ENCODE measurements at places on chromosomes 7 and 10.

GRCh38 chr7:90771281-90771680 lies 175.2 kb downstream of the CDK14 start:
- H3K4me3 ChIP-seq, result no peak overlapping the region
- peaks cover 2% of the 10 kb centered on the region for H3K36me3 ChIP-seq
- H3K27me3 ChIP-seq, result no peaks in the 10 kb centered on the region
- no peak for DNase-seq
- H3K27ac ChIP-seq, result no peak overlapping the region

DNA sequence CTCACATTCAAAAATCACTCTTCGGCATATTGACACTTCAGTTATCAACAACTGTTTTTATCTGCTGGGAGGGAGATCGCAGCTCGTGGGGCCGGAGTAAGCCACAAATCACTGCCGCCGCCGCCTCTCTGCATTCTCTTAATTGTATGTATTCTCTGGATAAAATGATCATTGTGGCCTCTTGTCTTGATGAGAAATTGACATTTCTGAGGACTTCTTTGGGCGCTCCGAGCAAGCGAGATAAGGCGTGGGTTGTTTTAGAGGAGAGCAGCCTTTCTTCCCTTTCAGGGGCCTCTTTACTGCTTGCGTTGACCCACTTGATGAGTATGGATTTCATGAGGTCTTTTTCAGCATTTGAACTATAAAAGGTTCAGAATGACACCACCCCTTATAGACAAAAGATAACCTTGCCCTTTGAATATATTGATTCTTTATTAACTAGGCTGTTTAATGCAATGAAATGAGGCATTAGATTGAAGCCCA lies 130.6 kb downstream of the EBF3 start:
- no peak overlapping the region for H3K27ac ChIP-seq
- H3K4me3 ChIP-seq, result no peak overlapping the region
- no peak for DNase-seq
- H3K4me1 ChIP-seq, result no peaks in the 10 kb centered on the region

- H3K27me3 ChIP-seq, result no peaks in the 10 kb centered on the region
- H3K27ac ChIP-seq, result no peak overlapping the region
- H3K4me3 ChIP-seq, result no peak overlapping the region
- no peaks in the 10 kb centered on the region for H3K4me1 ChIP-seq
- H3K36me3 ChIP-seq, result no peaks in the 10 kb centered on the region
These were observed 171.1 kb downstream of the TCF7L2 start for GRCh38 chr10:113121153-113121552.

- H3K4me3 ChIP-seq, result no peak overlapping the region
- DNase-seq, result no peak
- no peaks in the 10 kb centered on the region for H3K4me1 ChIP-seq
- no peaks in the 10 kb centered on the region for H3K36me3 ChIP-seq
These were observed 12.0 kb upstream of the TMEM213 start for GRCh38 chr7:138785587-138786437.

DNA sequence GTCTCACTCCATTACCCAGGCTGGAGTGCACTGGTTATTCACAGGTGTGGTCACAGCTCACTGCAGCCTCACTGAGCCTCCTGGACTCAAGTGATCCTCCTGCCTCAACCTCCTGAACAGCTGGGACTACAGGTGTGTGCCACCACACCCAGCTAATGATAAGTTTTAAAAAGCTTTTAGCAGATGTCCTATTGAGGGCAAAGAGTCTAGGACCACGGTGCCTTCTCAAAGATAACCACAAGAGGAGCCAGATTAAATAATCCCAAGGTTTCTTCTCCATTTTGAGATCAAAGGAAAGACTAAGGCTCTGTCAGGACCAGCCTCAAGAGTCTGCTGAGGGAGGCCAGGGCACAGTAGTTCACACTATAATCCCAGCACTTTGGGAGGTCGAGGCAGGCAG lies 4.7 kb downstream of the ATP5MF start:
- peaks cover 1% of the 10 kb centered on the region for H3K4me1 ChIP-seq
- H3K27me3 ChIP-seq, result no peaks in the 10 kb centered on the region
- no peak overlapping the region for H3K27ac ChIP-seq
- peaks cover 19% of the 10 kb centered on the region for H3K36me3 ChIP-seq
- DNase-seq, result no peak
- no peak overlapping the region for H3K4me3 ChIP-seq

GRCh38 chr7:150919160-150919559 lies 59.0 kb downstream of the KCNH2 start:
- H3K27ac ChIP-seq, result no peak overlapping the region
- H3K4me3 ChIP-seq, result no peak overlapping the region
- no peak for DNase-seq
- no peaks in the 10 kb centered on the region for H3K4me1 ChIP-seq
- H3K36me3 ChIP-seq, result no peaks in the 10 kb centered on the region

- no peak overlapping the region for H3K4me3 ChIP-seq
- H3K4me1 ChIP-seq, result no peaks in the 10 kb centered on the region
- H3K36me3 ChIP-seq, result no peaks in the 10 kb centered on the region
These were observed 734 bp downstream of the PCLO start for GRCh38 chr7:83161899-83162401.

- no peak overlapping the region for H3K4me3 ChIP-seq
- H3K4me1 ChIP-seq, result 0 out of 2 replicates have a peak, but pooled peaks cover 5% of the 10 kb centered on the region
These were observed 173.8 kb downstream of the PARD3 start for GRCh38 chr10:34641147-34641912.

DNA sequence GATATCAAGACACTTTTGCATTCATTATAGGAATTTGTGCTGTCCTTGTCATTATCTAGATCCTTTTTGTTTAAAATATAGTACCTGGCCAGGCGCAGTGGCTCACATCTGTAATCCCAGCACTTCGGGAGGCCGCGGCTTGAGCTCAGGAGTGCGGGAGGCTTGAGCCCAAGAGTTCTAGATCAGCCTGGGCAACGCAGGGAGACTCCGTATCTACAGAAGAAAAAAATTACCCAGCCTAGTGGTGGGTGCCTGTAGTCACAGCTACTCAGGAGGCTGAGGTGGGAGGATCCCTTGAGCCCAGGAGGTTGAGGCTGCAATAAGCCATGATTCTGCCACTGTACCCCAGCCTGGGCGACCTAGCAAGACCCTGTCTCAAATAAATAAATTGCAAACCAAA lies 621 bp upstream of the MORN4 start:
- H3K27me3 ChIP-seq, result no peaks in the 10 kb centered on the region
- H3K4me3 ChIP-seq, result peak overlapping the region; percentile 89
- H3K27ac ChIP-seq, result no peak overlapping the region

GRCh38 chr7:5344342-5344741 lies 61.6 kb downstream of the SLC29A4 start:
- no peak for DNase-seq
- no peaks in the 10 kb centered on the region for H3K27me3 ChIP-seq
- H3K36me3 ChIP-seq, result peaks cover 11% of the 10 kb centered on the region
- no peaks in the 10 kb centered on the region for H3K4me1 ChIP-seq

DNA sequence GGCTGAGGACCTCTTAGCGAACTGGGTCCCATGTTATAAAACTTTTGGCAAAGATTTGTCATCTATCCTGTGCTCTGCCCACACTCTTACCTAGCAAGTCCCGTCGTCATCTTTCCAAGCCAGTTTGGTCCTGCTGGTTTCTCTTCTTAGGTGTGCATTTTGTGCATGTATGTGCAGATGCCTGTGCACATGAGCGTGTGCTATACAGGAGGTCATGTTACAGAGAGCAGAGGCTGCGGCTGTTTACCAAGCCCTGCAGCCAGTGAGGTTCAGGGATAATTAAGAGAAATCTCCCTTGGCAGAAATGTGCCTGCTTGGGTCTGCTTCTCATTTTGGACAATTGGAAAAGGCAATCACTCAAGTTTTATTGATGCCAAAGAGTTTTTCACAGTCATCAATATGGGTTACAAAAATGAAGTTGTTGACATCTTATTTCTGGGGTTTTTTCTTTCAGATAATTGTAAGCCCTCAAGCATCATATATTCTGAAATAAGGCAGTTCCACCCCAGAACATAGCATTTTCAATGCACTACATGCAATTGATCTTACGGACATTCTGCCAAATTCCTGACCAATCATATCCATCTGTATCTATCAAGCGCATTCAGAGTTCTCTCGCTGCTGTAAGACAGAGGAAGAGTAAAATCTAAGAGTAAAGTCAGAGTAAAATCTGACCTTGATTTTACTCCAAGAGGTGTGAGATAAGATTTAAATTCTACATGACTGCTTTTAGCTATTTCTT lies 361.4 kb upstream of the ZNF32 start:
- H3K27me3 ChIP-seq, result no peaks in the 10 kb centered on the region
- no peak overlapping the region for H3K4me3 ChIP-seq
- peaks cover 31% of the 10 kb centered on the region for H3K4me1 ChIP-seq
- peak overlapping the region; percentile 81 for H3K27ac ChIP-seq
